ENCODE measurements at places on chromosomes 2 and 18. TPM values are rescaled to one million over a fixed set of nuclear protein-coding genes. Genes with fewer than 3 reads are reported as not detected.

Gene ZNF512
- 39.5 TPM for total RNA-seq

Gene SGO2
- 67.7 TPM for total RNA-seq

Gene ELP2
- total RNA-seq: 78.3 TPM

Gene KCNF1
- not detected for total RNA-seq

Gene PAPOLG
- total RNA-seq: 10.7 TPM

Gene IL36RN
- total RNA-seq: not detected

Gene REG1B
- not detected for total RNA-seq

Gene UGT1A8
- 0.42 TPM for total RNA-seq

Gene C2orf15
- 1.9 TPM for total RNA-seq

Gene SOX11
- total RNA-seq: not detected

Gene KIAA1328
- total RNA-seq: 8.9 TPM

Gene ATP9B
- total RNA-seq: 23.3 TPM

Gene NCKAP5
- total RNA-seq: not detected

Gene NEU2
- total RNA-seq: not detected

Gene DSEL
- total RNA-seq: 0.50 TPM

Measured in activated T-helper 17 cell treated with anti-CD3 and anti-CD28 coated beads, Interleukin-2, amount 50 U/mL, for 72 hours (primary cell).